Right lung (tissue), 10 donors: ENCODE measurements at places on chromosomes 16 and 17.

GRCh38 chr16:67198238-67198734, 645 bp upstream of the ELMO3 start:
- DNase-seq: peak; percentile 46

- DNase-seq: no peak
These were observed 44.5 kb downstream of the NDE1 start for GRCh38 chr16:15694499-15694898.

GRCh38 chr17:19005137-19005773, 691 bp upstream of the FAM83G start:
- DNase-seq: no peak

DNA sequence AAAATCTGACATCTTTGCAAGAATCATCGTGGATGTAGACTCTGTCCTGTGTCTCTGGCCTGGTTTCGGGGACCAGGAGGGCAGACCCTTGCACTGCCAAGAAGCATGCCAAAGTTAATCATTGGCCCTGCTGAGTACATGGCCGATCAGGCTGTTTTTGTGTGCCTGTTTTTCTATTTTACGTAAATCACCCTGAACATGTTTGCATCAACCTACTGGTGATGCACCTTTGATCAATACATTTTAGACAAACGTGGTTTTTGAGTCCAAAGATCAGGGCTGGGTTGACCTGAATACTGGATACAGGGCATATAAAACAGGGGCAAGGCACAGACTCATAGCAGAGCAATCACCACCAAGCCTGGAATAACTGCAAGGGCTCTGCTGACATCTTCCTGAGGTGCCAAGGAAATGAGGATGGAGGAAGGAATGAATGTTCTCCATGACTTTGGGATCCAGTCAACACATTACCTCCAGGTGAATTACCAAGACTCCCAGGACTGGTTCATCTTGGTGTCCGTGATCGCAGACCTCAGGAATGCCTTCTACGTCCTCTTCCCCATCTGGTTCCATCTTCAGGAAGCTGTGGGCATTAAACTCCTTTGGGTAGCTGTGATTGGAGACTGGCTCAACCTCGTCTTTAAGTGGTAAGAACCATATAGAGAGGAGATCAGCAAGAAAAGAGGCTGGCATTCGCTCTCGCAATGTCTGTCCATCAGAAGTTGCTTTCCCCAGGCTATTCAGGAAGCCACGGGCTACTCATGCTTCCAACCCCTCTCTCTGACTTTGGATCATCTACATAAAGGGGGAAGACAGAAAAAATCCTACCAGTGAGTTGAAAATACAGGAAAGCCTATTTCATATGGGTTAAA, at the start of gene G6PC1:
TSS of gene G6PC1 (plus strand) at position 340 of the 872 bp plus-strand sequence. CDS start at position 418, 78 bp downstream.
- no peak for DNase-seq

- DNase-seq: no peak
These were observed 37.8 kb downstream of the ITGAE start for GRCh38 chr17:3762922-3763776.

DNA sequence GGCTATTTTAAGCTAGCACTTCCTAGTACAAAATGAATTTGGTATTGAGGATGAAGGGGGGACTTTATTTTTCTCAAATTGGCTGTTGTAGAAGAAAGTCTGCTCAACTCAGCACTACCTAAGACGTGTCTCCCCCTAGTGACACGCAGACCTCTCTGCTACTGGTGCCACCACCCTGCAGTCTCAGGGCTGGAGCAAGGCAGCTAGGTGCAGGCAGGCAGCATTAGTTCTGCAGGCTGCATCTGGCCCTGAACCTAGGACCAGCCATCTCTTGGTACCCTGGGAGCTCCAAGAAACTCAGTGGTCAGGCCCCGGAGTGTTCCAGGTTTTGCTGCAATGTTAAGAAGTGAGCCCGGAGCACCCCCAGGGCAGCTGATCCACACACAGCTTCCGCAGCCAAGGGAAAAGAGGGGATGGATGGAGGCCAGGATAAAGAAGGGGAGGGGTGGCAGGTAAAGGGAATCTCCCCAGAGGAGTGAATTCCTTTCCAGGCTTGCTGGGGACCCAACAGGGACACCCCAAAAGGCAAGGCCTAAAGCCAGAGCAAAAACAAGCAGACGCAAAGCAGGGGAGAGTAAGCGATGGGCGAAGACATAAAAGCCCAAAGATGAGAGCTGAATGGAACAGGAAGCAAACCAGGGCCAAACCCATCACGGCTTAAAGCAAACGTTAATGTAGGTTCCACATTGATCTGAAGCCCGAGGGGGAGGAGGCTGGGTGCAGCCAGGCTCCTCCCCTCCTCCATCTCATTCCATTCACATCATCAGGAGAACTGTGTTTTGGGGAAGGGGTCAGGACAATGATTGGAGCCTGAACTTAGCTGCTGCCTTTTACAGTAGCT, 200.5 kb downstream of the ZFHX3 start:
- DNase-seq: no peak

DNA sequence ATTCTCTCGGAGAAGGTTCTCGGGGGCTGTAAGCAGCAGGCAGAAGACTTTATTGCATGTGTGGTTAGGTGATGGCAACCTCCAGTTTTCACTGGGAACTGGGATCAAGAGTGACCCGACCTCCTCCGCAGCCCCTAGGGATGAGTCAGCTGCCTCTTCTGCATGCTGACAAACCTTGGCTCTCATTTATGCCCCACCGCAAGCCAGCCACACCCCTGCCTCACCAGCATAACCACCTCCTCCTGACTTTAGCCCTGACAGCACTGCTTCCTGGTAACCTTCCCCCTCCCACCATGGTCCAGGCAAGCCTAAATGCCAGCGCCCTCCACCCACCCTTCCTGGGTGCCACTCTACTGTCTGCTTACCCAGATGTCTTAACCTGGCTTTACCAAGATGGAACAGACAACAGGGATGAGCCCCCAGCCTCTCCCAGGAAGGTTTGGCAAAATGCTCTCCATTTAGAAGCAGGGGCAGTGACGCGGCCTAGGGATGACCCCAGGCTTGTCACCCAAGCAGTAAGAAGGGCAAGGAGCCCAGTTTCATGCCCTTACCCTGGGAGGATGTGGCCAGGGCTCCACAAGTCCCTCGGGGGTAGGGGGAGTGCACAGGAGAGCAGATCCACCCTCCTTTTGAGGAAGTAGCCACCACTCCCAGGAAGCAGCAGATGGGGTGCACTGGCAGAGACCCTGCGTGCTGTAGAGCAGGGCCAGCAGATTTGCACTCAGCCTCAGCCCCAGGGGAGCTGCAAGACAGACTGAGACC, 73.5 kb downstream of the GOSR1 start:
- DNase-seq: no peak

GRCh38 chr16:30395992-30396585, 869 bp downstream of the ZNF48 start:
- no peak for DNase-seq

DNA sequence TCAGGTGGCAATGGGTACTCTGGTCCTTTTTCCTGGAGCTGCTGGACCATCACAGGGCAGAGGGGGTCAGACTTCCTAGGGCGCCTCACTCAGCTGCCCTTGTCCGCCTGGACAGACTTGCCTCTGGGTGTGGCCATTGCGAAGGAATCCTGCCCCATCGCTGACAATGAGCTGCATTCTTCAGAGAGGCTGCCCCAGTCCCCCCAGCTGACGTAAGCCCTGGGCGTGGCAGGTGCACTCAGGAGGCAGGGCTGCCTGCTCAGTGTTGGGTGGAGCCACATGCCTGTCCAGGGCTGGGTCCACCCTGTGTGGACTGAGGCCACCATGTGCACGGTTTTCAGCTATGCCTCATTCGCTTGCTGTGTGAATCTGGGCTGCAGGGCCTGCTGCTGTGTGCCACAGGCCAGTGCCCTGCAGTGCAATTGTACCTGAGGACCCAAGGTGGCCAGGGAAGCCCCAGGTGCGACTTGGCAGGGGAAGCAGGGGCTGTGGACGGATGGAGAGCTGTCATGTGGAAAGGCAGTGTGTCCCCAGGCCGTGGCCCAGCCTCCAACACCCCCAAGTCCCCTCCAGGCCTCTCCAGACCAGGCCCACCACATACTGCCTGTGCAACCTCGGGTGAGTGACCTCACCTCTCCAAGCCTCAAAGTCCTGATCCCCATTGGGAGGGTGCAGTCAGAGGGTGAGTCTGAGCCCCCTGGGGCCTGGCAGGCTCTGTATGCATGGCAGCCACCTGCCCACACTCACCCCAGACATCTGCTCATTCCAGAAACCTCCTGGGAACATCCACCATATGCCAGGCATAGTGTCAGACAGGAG, 14.0 kb upstream of the MPRIP start:
- DNase-seq: no peak

DNA sequence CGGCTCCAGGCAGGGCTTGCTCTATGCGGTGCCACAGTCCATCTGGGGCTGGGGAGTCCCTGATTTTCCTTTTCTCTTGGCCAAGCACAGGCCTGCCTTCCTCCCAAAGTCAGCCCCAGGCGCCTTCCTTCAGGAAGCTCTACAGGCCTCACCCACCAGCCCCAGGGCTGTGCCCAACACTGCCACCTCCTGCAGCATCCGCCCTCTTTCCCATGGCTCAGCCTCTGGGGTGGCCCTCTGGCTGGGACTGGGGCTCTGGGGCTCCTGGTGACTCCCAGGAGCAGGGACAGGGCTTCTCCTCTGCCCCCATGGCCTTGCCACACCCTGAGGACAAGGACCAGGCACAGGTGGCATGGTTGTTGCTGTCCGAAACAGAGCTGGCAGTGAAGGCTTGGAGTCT, 817 bp downstream of the ITGB4 start:
- no peak for DNase-seq

- no peak for DNase-seq
These were observed 110.2 kb upstream of the LHX1 start for GRCh38 chr17:36827081-36827480.

GRCh38 chr17:78010759-78011158, 52.3 kb downstream of the TNRC6C start:
- DNase-seq: no peak

- DNase-seq: no peak
These were observed 33.2 kb downstream of the UBE2O start for GRCh38 chr17:76419576-76420260.
